ENCODE measurements at places on chromosomes 6 and 20. TPM values are rescaled to one million over a fixed set of nuclear protein-coding genes. Genes with fewer than 3 reads are reported as not detected.

DNA sequence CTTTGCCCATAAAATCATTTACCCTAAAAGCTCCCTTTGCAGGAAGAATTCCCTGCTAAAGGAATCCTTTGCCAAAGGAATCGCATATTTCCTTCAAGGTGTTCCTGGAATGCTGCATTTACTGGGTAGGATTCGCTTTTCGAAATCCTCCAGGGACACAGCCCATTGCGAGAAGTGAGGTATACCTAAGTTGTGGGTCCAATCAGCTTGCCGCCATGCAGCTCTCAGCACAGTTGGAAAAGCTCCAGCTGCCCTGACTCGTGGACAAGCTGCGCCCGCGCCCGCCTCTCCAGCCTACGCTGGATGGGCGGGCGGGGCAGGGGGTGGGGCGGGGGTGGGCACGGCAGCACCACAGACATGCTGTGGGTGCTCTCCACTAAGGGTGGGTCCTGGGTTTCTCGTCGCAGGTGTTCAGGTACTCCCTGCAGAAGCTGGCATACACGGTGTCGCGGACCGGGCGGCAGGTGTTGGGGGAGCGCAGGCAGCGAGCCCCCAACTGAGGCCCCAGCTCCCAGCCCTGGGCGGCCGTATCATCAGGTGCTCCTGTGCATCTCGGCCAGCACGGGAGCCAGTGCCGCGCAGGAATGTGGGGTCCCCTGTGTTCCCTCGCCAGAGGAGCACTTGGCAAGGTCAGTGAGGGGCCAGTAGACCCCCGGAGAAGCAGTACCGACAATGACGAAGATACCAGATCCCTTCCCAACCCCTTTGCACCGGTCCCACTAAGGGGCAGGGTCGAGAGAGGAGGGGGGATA is 1.4 kb downstream of the NNAT start:
- peak; percentile 36 for DNase-seq

GHRH gene
- not detected for total RNA-seq

- no peak for DNase-seq
Observed at GRCh38 chr6:107271208-107271790, 156.0 kb upstream of the BEND3 start.

DNA sequence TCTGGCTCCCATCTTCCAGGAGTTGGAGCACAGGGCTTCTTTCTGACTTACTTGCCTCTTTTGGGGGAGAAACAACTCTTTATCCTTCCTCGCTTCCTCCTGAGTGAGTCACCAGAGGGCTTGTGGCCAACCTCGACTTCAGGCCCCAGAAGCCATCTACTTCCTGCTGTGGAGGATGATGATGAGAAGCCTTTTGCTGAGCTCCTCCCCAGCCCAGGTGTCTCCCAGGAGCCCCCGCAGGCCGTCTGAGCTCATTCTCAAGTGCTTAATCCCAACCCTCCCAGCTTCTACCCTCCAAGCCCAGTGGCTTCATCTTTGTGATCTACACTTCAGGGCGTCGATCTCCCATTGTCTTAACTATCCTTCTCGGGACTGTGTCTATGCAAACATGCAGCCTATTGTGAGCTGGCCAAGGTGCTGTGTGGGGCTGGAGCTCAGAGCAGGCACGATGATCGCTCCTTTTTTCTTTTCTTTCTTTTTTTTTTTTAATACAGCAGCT is 27.9 kb downstream of the SDCBP2 start:
- DNase-seq = peak; percentile 62

GRCh38 chr6:4521070-4521469 is 255.1 kb upstream of the CDYL start:
- no peak for DNase-seq

PXMP4 gene
- 2.7 TPM for total RNA-seq

GRCh38 chr6:45741437-45742171 is 274.1 kb downstream of the CLIC5 start:
- peak; percentile 77 for DNase-seq

TMEM242 gene
- 7.1 TPM for total RNA-seq

DNA sequence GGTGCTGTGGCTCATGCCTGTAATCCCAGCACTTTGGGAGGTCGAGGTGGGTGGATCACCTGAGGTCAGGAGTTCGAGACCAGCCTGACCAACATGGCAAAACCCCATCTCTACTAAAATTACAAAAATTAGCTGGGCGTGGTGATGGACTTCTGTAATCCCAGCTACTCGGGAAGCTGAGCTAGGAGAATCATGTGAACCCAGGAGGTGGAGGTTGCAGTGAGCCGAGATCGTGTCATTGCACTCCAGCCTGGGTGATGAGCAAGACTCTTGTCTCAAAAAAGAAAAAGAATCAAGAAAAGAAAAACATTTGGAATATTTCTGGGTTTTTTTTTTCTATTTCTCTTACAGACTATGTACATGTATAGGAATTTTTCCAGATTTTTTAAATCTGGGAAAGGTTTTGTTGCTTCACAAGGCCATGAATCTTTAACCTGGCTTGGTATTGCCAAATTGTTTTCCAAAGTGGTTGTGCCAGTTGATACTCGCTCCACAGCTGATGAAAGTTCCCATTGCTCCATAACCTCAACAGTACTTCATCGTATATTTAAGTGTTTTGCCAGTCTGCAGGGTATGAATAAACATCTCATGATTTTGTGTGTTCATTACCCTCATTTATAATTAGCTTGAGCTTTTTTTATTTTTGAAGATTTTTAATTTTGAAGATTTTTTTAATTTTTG is 33.5 kb downstream of the RNF217 start:
- no peak for DNase-seq

- peak; percentile 11 for DNase-seq
Observed at GRCh38 chr6:4133941-4134838, 1.2 kb downstream of the ECI2 start.

BMP7 gene
- total RNA-seq = not detected

- DNase-seq = no peak
Observed at GRCh38 chr6:63261820-63262219, 50.6 kb downstream of the FKBP1C start.

- peak; percentile 72 for DNase-seq
Observed at GRCh38 chr6:110232450-110232849, 52.2 kb downstream of the CDC40 start.

All from fibroblast of the aortic adventitia (primary cell).